ENCODE measurements at places on chromosomes 16 and 17.

DNA sequence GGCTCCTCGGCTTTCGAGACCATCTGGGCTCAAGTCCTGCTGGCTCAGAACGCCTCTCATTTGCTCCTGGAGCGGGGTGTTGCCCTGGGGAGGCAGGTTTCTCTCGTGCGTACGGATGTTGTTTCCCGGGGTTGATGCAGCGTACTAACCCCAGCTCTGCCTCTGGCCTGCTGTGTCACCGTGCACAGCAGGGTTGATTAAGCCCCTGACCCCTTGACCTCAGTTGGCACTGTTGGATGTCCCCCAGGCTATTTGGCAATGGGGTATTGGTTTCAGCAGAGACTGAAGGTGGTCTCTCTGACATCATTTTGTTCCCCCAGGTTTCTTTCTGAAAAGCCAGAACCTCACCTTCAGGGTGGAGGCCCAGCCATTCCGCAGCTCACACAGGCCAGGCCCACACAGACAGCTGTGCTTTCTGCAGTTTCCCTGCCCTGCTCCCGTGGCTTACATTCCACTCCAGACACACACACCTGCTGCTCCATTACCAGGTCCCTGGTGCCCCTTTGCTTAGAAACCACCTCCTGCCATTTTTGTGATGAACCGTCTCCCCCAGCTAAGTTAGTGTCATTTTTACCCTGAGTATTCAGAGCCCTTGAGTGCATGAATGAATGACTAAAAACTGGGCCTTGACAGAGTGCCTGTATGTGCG, 233.5 kb downstream of the CCDC182 start:
- DNase-seq: no peak

GRCh38 chr17:41996855-41997164, 20.4 kb downstream of the DNAJC7 start:
- no peak for DNase-seq

GRCh38 chr16:21973945-21974344, 20.8 kb downstream of the UQCRC2 start:
- DNase-seq: no peak

GRCh38 chr16:84416407-84417321, 48.3 kb downstream of the ATP2C2 start:
- DNase-seq: no peak

GRCh38 chr17:64040206-64040605, 19.8 kb upstream of the ICAM2 start:
- no peak for DNase-seq

DNA sequence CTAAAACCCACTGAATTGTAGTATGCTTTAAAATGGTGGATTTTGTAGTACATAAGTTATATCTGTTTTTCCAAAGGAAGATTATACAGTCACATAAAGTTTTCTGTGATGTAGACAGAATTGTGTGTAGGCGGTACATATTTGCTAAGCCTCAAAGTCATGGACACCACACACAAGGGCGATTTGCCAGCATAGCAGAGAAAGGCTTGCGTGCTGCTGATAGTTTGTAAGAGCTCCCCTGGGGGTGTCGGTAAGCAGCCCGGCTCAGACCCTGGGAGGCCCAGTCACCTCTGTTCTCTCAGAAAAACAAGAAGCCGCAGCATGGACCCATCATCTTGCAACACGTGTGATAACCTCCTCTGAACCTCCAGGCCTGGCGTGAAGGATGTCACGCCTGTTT, 38.3 kb upstream of the AKTIP start:
- no peak for DNase-seq

DNA sequence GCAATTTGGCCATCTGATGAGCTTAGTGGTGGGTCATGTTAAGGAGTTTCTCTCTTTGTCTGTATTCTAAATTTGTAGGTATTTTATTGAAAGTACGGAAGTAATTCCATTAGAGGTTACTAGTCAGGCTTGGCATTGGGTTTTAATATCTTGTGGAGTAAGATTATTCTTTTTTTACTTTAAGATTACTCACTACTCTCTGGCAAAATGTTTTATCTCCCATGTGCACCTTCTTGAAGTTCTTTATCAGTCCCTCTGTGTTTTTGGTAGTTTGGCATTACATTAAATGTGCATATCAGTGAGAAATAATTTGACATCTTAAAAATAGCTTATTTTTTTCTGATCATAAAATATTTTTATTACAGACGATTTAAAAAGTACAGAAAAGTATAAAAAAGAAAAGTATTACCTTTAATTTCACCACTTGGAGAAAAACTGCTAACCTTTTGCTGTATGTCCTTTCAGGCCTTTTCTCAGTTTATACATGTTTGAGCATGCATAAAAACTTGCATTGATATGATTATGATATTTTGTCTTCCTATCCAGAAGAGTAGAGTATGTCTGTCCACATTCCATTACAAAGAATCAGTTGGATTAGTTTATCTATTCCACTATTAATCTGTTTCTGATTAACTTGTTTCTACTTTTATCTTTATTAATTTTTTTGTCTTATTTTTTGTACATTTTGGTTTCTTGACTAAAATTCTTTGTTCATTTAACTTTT, 198.3 kb downstream of the SPECC1 start:
- DNase-seq: no peak

DNA sequence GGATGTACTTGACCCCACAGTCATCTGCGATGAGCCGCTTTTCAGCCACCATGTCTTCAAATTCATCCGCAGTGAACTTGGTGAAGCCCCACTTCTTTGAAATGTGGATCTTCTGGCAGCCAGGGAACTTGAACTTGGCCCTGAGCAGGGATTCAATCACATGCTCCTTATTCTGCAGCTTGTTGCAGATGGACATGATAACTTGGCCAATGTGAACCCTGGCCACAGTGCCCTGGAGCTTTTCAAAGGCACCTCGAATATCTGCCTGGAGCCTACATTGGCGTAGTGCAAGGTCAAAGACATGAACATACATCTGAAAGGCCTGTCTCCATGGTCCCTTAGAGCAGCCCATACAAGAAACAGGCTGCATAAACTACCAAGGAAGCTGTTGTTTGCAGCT, 1.8 kb upstream of the TENT4B start:
- no peak for DNase-seq

DNA sequence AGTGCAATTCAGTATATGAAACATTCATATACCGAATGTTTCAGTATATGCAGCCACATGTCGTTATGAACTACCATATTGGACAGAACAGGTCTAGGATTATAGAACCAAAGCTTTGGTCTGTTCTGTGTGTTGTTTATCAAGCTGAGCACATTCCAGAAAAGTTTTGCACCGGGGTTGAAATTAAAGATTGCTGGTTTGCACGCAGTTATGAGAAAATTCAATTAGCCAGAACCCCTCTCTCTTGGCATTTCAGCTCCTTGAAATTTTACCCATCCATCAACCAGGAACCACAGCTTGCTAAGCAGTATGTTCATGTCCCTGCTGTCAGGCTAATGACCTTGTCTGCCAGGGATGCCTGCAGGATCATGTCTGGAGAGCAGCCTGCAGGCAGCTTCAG, 9.5 kb downstream of the KRT32 start:
- DNase-seq: no peak

- no peak for DNase-seq
These were observed 15.2 kb downstream of the DRC3 start for GRCh38 chr17:17987901-17988300.

DNA sequence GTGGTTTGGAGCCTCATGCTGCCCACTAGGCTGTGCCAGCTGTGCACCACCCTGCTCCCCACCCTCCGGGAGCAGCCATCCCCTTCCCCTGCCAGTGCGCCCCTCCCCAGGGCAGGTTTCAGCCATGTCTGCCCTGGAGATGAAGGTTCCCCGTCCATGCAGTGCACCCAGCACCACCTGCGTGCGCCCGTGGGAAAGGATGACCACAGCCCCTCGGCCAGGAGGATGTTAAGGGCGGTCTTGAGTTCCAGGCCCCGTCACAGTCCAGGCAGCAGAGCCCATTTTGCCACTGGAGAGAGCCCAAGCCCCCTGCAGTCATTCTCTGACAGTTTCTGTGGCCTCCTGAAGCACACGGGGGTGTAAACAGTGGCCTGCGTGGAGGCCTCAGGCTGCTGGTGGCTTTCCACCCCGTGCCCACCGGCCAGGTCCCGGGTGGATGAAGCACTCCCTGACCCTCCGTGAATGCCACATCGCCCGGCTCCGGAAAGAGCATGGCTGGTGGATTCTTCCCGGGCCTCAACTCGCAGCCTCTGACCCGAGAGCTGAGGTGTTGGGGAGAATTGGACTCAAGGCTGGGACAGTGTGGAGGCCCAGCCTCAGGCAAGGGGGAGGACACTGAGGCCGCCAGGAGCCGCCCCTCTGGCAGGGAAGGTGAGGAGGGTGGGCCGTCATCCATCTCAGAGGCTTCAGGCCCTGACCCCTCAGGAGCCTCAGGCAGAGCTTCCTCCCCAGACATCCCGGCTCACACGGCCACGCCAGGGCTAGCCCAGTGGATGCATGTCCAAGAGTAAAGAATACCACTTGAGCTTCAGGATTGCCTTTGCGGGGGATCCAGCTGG, 69.7 kb upstream of the CHMP6 start:
- no peak for DNase-seq

GRCh38 chr17:78180083-78180482, 6.8 kb downstream of the TK1 start:
- DNase-seq: no peak

DNA sequence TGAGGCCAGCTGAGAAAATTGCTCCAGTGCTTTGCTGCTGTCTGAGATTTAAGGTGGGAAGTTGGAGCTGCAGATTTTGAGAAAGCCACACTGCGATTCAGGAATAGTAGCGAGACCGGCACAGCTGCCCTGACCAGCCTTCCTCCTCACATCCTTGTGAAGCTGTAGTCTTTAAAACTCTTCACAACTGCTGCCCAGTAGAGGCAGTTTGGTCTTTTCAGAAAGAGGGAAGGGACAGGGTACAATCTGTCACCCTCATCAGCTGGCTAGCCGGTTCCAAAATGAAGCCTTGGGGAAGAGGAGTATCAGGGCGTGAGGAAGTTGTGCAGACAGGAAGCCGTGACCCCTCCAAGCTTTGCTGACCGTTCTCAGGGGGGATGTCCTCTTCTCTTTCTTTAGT, 195.3 kb downstream of the MSI2 start:
- DNase-seq: no peak

GRCh38 chr16:30011714-30012504, 1.1 kb upstream of the DOC2A start:
- no peak for DNase-seq

DNA sequence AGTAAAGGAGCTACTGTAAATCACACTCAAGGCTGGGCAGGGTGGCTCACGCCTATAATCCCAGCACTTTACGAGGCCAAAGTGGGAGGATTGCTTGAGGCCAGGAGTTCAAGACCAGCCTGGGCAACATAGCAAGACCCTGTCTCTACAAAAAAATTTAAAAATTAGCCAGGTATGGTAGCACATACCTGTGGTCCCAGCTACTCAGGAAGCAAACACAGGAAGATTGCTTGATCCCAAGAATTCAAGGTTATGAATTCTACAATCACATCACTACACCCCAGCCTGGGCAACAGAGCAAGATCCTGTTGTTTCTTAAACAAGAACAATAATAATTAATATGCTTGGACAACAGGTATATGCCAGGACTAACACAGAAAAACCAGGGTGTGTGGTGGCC, 13.2 kb downstream of the RHBDL3 start:
- DNase-seq: no peak

- peak; percentile 83 for DNase-seq
These were observed 32.0 kb downstream of the KDM8 start for GRCh38 chr16:27235055-27235937.

GRCh38 chr17:72906306-72906705, 186.2 kb downstream of the SLC39A11 start:
- DNase-seq: no peak

DNA sequence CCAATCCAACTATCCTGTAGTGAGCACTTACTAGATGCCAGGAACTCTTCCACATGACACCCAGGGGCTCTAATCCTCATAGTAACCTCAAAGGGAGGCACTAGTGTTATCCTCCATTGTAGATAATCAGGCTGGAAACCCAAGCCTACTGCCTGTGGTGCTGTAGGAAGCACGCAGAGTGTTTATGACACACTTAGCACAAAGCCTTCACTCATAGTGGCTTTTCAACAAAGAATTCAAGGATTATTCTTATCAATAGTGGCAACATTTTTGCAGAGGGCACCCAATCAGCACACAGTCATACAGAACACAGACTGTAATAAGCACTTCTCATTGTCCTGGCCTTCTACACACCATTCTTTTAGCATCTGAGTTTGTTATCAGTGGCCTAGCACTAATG, 18.5 kb upstream of the SOX9 start:
- no peak for DNase-seq

DNA sequence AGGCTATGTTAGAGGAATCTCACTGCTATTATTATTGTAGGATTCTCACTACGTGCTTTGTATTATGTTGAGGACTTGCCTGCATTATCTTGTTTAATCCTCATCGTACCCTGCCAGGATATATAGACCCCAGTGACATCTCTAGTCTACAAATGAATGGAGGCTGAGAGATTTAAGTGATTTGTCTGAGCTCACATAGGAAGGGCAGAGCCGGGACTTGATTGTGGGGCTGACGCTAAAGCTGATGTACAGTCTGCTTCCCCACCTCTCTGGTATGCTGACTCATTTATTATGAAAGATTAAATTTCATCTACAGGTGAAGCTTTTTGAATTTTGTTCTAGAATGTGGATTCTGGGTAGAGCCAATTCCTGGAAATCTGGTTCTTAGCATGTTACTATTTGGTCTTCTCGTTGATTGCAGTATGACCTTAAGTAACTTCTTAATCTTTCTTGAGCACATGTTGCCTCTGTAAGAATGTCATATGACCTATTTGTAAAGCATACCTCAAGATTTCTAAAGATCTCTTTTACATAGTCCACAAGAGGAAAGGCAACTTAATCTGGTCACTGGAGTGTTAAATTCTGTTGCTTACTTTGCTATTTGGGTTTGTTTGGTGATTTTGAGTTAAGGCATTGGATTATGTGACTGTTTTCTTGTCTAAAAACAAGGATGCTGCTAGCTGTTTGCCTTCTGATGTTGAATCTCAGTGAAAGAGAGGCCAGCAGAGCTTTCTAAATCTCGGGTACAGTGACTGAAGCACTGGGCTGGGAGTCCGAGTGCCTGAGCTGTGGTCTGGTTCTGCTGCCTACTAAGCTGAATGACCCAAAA, 12.4 kb downstream of the METTL9 start:
- peak; percentile 15 for DNase-seq

GRCh38 chr16:52557236-52557635, 10.3 kb upstream of the TOX3 start:
- DNase-seq: no peak

GRCh38 chr16:4663465-4663776, 29.9 kb upstream of the NUDT16L1 start:
- DNase-seq: no peak

- DNase-seq: no peak
These were observed 27.6 kb upstream of the ETV4 start for GRCh38 chr17:43573579-43574321.

GRCh38 chr17:16398270-16399267, 16.8 kb upstream of the TRPV2 start:
- DNase-seq: no peak
